Eye (tissue), 1 donor: ENCODE measurements at places on chromosomes 3 and 15.
A peak's percentile ranks its signal among the peaks of the same experiment; 100 is the strongest.

DNA sequence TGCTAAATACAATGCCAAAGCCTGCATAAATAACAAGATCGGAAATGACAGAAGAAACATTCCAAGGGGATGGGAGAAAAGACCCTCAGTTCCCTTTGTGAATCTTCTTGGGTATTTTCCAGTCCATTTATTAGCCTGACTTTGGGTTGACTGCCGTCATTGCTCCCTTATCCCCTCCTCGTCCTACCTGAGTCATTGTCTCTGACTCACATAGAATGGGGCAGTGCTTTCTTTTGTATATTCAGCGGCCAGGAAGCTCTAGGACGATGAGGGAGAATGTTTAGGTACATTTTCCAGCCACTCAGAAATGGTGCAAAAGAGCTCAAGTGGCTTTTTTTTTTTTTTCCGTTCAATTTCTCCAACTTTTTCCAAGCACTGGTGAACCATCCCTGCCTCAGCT lies 71.6 kb downstream of the KAT2B start:
- no peak for DNase-seq

- DNase-seq = no peak
Measured at GRCh38 chr3:66021731-66022131, 17.0 kb downstream of the MAGI1 start.

DNA sequence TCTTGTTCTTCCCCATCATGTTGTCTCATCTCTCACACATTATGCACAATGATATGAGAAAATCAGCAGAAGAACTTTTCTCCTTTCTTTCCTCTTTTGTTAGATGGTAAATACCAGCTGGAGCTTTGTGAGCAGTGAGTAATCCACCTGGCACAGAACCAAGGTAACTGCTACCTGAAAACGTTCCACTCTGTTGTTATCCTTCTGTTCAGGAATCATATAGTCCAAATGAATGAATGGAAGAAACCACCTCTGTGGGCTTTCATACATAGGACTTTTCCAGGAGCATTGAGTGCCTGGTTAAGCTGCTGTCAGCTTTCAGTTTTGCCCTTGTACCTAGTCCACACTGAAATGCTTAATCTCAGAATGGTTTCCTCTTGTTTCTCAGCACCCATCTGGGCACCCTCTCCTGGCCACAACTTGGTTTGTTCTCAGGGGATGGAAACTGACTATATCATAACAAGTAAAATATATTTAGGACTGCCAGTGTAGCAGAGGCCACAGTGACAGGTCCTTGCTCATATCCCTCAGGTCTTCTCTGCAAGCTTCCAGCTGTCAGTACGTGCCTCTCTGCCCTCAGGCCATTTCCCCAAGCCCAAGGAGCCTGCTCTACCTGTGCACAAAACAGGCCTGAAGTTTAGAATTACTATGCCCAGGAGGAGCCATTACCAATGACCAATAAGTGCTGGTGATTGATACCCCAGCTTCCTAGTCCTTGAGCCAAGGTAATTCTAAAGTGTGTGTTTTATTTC lies 23.5 kb upstream of the SLC4A7 start:
- no peak for DNase-seq

DNA sequence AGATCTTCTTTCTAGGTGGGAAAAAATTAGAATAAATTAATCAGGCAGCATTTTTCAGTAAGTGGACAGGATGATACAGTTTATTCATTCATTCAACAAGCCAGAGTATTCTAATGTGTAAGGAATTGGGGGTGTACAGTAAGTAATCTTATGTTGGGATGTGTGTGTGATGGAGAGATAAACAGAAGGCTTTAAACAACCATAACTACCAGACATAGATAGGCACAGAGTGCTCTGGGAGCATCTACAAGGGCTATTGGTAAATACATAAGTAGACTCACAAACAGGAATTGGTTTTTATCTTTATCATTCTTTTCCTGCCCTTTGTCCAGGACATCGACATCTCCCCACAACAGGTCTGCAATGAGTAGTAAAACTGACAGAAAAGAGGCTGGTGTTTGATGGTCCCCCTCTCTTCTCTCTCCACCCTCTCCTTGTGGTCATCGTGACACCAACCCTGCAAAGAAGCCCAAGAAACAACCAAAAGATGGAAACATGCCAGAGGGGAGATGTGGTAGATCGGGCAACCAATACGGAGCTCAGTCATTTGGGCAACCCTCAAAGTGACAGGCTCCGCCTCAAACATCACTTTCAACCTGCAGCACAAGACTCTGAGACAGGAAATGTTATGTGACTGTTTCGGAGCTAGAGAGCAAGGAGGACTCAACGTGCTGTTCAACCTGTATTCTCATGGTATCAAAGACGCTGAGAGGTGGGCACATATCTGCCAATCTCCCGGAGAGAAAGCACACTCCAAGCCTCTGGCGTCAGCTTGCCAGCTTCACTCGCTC lies 28.7 kb upstream of the B3GNT5 start:
- DNase-seq = no peak

GRCh38 chr3:54235998-54236397 lies 113.6 kb downstream of the CACNA2D3 start:
- DNase-seq = no peak

DNA sequence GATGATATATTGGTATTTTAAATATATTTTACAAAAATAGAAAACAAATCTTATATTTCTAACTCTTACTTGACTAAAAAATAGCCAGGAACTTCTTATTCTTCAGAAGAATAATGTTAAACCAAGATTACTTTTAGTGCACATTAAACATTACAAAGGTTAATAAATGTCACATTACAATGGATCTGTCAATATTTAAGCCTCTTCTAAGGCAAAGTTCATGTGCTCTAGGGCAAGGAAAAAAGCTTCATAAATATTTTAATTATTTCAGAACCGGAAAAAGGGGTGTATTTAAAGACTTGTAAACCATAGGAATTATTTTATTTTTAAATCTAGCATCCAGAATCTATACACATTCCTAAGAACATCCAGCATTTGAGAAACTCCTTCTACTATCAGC lies 166.9 kb upstream of the ROBO2 start:
- DNase-seq = no peak

- peak; percentile 92 for DNase-seq
Measured at GRCh38 chr3:196186651-196187573, 24.3 kb downstream of the ZDHHC19 start.

- no peak for DNase-seq
Measured at GRCh38 chr3:35705904-35706303, 66.6 kb downstream of the ARPP21 start.

DNA sequence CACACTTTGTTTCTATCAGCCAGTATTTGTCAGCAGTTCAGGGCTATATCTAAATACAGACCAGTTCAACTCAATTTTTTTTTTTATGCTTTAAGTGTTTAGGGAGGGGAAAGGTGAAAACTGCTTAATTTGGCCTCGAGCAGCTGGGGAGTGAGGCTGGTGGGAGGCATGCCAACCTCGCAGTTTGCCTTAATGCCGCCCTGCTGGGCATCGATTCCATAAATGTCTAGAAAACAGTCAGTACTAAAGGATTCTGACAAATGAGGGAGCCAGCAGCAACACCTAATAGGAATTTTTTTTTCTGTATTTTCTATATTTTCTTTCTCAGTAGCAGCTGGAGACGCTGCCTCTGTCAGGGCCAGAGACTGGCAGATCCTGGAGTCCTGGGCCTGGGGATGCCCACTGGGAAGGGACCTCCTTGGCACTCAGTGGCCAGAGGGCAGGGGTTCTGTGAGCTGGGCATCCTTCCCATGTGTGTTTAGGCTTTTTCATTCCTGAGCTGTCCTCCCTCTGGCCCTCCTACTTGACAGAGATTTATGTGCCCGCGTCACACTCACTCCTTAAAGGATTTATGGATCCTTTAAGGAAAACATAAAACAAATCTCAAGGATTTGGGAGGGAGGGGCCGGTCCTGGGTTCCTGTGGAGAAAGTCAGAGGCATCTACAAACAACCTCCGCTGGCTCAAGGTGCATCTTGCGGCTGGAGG lies 117.8 kb downstream of the WNT5A start:
- no peak for DNase-seq

DNA sequence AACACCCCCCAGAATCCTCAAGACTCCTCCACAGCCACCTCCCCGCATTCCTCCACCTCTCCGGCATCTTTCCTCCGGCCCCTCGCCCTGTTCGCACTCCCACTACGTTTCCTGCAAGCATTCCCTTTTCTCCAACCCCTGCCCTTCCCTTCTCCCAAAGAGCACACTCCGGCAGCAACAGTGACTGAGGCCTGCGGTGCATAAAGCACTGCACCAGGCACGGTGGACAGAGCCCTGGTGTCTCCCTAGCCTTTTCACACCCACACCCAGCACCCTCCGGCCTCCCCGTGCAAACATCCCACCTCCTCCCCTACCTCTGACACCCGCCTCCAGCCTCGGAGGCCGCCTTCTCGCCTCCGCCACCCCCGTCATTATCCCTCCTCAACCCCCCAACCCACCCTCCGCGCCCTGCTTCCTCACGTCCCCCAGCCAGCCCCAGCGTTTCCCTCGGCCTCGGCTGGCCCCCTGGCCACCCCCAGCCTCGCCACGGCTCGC lies 577 bp downstream of the ZNF148 start:
- DNase-seq = peak; percentile 81

DNA sequence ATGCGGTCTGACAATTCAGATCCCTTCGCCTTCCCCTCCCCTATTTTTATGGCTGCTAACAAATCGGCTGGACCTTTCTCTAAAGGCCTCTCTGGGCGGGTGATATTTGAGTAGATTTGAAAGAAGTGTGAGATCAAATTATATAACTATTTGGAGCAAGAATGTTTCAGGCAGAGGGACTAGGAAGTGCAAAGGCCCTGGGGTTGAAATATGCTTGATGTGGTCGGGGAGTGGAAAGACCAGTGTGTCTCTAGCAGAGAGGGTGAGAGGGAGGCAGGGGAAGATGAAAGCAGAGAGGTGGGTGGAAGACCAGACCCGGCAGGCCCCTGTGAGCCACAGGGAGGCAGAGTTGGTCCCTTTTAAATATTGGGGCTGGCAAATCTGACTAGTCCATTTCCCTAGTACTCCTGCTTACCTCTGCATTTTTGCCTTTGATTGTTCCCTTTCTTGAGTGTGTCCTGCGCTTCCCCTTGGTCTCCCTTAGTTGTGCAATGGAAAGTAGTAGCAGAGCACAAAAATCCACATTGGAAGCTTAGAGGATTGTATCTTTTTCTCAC lies 32.3 kb downstream of the SLCO3A1 start:
- no peak for DNase-seq

GRCh38 chr3:102374863-102375634 lies 59.8 kb upstream of the ZPLD1 start:
- peak; percentile 39 for DNase-seq

DNA sequence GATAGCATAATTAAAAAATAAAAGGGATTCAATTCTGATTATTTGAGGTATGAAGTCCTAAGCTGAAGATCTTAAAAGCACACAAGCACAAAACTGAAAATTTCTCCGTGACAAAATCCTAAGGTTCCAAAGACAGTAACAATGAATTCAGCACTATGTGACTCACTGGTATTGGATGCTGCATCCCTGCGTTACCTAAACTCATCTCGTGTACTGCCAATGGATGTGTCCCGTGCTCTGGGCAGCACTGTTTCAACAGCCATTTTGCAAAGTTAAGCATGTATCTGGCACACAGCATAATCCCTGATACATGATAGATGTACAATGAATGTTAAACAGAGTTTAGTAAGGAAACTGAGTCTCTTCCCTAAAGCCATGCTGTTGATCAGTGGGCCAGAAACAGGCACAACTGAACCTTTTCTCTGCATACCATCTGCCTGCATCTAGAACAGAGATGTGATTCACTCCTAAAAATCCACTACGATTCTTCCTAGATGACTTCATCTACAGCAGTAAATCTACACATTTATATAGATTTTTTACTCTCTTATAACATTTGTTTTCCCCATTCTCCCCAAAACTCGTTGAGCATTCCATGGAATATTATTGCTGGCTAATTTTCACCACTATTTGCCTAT lies 14.3 kb downstream of the SUCLG2 start:
- no peak for DNase-seq

GRCh38 chr3:9247941-9248521 lies 1.4 kb downstream of the SRGAP3 start:
- peak; percentile 76 for DNase-seq
